NCI-H1417 treated with DMSO at 0.1 percent for 48 hours (cell line): ENCODE measurements at places on chromosomes 6 and 20.

GRCh38 chr20:7770046-7770445 lies 170.2 kb downstream of the HAO1 start:
- DNase-seq: peak; percentile 73

- DNase-seq: no peak
Measured at GRCh38 chr6:39037082-39037508, 11.5 kb upstream of the GLP1R start.

DNA sequence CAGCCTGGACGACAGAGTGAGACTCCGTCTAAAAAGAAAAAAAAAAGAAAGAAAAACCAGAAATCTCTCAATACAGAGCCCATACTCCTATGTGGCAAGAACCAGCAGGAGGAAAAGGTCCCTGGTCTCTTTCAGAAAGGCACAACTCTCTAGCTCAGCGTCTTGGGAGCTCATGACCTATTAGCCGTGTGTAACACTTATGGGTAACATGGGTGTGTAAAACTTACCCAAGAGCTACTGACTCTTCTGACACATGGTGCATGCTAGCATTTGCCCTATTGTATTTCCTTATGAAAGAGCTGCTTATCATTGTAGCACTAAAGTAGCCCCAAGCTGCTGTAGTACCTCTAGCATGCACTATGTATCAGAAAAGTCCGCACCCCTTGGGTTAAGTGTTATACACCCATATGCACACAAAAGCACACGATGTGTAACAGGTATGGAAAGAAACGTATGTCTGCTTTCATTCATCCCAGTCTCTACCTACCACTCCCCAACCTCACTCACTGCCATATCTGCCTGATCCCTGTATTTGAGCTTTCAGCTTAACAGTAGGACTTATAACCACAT lies 85.4 kb downstream of the ZMYND8 start:
- no peak for DNase-seq

GRCh38 chr6:11869672-11870340 lies 91.2 kb upstream of the ADTRP start:
- no peak for DNase-seq

DNA sequence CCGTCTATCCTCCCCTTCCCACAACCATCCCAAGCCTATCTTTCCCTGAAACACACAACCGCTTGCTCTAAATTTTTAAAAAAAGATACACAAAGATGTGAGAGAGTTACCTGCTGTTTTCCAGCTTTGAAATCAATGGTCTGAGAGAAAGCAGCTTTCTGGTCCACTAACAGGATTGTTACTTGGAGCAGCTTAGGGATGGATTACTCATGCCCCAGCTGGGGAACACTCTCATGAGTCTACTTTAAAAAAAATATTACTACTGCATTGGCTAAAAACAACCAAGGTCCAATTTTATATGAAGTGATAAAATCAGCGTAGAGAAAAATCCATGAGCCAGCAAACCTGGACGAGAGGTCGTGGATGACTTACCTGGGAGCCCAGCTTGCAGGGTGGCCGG lies 29.6 kb upstream of the FOXC1 start:
- DNase-seq: no peak

DNA sequence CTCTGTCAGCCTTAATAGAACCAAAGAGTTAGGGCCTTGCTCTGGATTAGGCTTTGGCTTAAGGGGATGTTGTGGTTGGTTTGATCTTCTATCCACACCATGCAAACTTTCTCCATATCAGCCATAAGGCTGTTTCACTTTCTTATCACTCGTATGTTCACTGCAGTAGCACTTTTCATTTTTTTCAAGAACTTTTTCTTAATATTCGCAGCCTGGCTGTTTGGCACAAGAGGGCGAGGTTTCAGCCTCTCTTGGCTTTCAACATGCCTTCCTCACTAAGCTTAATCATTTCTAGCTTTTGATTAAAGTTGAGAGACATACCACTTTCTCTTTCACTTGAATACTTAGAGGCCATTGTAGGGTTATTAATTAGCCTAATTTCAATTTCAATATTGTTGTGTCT lies 193.1 kb downstream of the NRN1 start:
- DNase-seq: no peak

DNA sequence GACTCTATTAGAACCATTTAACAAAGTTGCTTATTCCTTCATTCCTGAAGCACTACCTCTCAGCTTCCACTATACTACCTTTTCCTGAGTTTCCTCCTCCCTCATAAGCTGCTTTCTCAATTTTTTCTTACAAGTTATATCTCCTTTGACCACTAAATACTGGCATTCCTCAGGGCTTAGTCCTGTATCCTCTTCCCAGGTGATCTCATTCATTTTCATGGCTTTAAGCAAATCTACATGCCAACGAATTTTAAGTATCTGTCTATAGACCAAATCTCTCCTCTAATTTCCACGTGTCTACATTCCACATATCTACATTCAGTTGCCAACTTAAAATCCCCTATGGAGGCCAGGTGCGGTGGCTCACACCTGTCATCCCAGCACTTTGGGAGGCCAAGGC lies 134.7 kb downstream of the BTBD9 start:
- DNase-seq: no peak
